ENCODE measurements at places on chromosomes 13 and 19. TPM values are rescaled to one million over a fixed set of nuclear protein-coding genes. Genes with fewer than 3 reads are reported as not detected.

Gene SULT2A1
- not detected for total RNA-seq

Gene ZNF599
- 6.4 TPM for total RNA-seq

Gene KANK3
- 10.0 TPM for total RNA-seq

Gene CAMSAP3
- not detected for total RNA-seq

Gene GRK1
- total RNA-seq = not detected

Gene AMH
- total RNA-seq = 0.95 TPM

Gene RNU6-9
- not detected for total RNA-seq

Gene NEK3
- 16.4 TPM for total RNA-seq

Gene LGALS14
- total RNA-seq = not detected

Gene KCNJ14
- total RNA-seq = 0.27 TPM

Gene SLC10A2
- not detected for total RNA-seq

Gene TRAPPC5
- 69.8 TPM for total RNA-seq

Gene LMO7
- 76.3 TPM for total RNA-seq

Gene ZNF793
- total RNA-seq = 11.8 TPM

Gene SOX1
- total RNA-seq = not detected

Gene ADGRE1
- 0.42 TPM for total RNA-seq

Gene URAD
- not detected for total RNA-seq

Gene ZNF433
- 6.6 TPM for total RNA-seq

Gene CEACAM4
- 4.0 TPM for total RNA-seq

Gene TYK2
- 96.7 TPM for total RNA-seq

Gene NCAN
- not detected for total RNA-seq

Gene TMEM38A
- total RNA-seq = 7.6 TPM
